ENCODE measurements at places on chromosomes 7 and 10.

DNA sequence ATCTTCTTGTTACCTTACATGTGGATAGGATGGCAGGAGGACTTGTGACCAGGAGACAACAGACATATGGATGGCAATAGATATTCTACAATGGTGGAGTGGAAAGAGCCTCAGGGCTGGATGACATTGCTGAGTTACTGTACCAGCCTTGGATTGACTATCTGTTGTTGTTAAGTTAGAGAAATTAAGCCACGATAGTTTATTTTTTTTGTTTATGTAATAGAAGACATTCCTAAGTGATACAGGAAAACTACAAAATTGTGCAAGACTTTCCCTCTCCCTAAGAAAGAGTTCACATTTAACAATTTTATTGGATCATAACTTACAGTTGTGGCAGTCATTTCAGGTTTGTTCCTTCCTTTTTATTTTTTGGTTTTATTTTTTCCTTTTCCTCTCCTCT lies 230.7 kb upstream of the CACNA2D1 start:
- no peak for DNase-seq
- peaks cover 10% of the 10 kb centered on the region for H3K4me1 ChIP-seq
- no peak overlapping the region for H3K4me3 ChIP-seq

GRCh38 chr7:28767356-28767755 lies 190.8 kb downstream of the TRIL start:
- H3K27me3 ChIP-seq: peaks cover 17% of the 10 kb centered on the region
- peaks cover 31% of the 10 kb centered on the region for H3K4me1 ChIP-seq
- H3K4me3 ChIP-seq: no peak overlapping the region
- no peak overlapping the region for H3K27ac ChIP-seq
- no peaks in the 10 kb centered on the region for H3K36me3 ChIP-seq
- DNase-seq: no peak

GRCh38 chr10:82943142-82943541 lies 1068.1 kb downstream of the NRG3 start:
- no peaks in the 10 kb centered on the region for H3K36me3 ChIP-seq
- H3K27ac ChIP-seq: no peak overlapping the region
- no peaks in the 10 kb centered on the region for H3K4me1 ChIP-seq
- no peak overlapping the region for H3K4me3 ChIP-seq

DNA sequence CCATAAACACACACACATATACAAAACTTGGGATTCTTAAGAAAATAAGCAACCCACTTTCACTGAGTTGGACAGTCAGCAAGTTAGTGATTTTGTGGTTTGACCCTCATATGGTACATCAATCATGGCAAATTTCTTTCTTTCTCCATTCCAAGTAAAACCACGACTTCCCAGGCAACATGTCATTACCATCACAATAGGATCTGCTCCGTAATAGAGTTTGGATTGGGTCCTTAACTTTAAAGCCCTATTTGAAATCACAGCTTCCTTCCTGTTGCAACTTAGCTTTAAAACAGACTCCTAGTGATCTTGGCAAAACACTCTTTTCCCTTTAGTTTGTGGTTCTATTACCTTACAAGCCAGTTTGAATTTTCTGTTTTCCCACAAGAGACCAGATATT lies 483.6 kb downstream of the INHBA start:
- H3K27ac ChIP-seq: no peak overlapping the region
- no peak overlapping the region for H3K4me3 ChIP-seq
- no peak for DNase-seq
- H3K27me3 ChIP-seq: no peaks in the 10 kb centered on the region

- H3K36me3 ChIP-seq: no peaks in the 10 kb centered on the region
- H3K27me3 ChIP-seq: peaks cover 17% of the 10 kb centered on the region
- no peak overlapping the region for H3K27ac ChIP-seq
- peaks cover 23% of the 10 kb centered on the region for H3K4me1 ChIP-seq
- peak overlapping the region; percentile 24 for H3K4me3 ChIP-seq
- DNase-seq: no peak
Measured at GRCh38 chr10:92800134-92800733, 48.1 kb upstream of the EXOC6 start.
